ENCODE measurements at places on chromosomes 5 and 9. TPM values are rescaled to one million over a fixed set of nuclear protein-coding genes. Genes with fewer than 3 reads are reported as not detected.

The C5orf63 gene
- 1.6 TPM for total RNA-seq

The GOLGA2 gene
- total RNA-seq, result 94.0 TPM

The HAVCR1 gene
- total RNA-seq, result not detected

The OTP gene
- not detected for total RNA-seq

The KIAA0825 gene
- total RNA-seq, result 0.97 TPM

The DOCK2 gene
- total RNA-seq, result 0.16 TPM

The NMUR2 gene
- not detected for total RNA-seq

The TAF1L gene
- not detected for total RNA-seq

The DMRT3 gene
- not detected for total RNA-seq

The ASS1 gene
- total RNA-seq, result 42.4 TPM

The LCP2 gene
- total RNA-seq, result 2.1 TPM

The PCSK5 gene
- 2.5 TPM for total RNA-seq

The FAM174A gene
- total RNA-seq, result 28.4 TPM

The STKLD1 gene
- 0.49 TPM for total RNA-seq
